Stimulated activated CD4-positive, alpha-beta T cell treated with anti-CD3 and anti-CD28 coated beads, Interleukin-4, amount 100 ng/mL, for 4 hours (primary cell): ENCODE measurements at places on chromosomes 4 and X.

- no peak for DNase-seq
Measured at GRCh38 chr4:3186609-3187008, 62.4 kb upstream of the MSANTD1 start.

- DNase-seq, result no peak
Measured at GRCh38 chrX:143788265-143788664, 67.7 kb upstream of the SPANXN2 start.

- no peak for DNase-seq
Measured at GRCh38 chr4:11568511-11568910, 139.8 kb upstream of the HS3ST1 start.

- DNase-seq, result no peak
Measured at GRCh38 chr4:179353786-179354185, 1911.5 kb upstream of the AGA start.

- DNase-seq, result no peak
Measured at GRCh38 chrX:4764888-4765287, 1051.4 kb upstream of the PRKX start.

GRCh38 chr4:74063859-74064258 lies 25.4 kb upstream of the CXCL3 start:
- DNase-seq, result no peak

DNA sequence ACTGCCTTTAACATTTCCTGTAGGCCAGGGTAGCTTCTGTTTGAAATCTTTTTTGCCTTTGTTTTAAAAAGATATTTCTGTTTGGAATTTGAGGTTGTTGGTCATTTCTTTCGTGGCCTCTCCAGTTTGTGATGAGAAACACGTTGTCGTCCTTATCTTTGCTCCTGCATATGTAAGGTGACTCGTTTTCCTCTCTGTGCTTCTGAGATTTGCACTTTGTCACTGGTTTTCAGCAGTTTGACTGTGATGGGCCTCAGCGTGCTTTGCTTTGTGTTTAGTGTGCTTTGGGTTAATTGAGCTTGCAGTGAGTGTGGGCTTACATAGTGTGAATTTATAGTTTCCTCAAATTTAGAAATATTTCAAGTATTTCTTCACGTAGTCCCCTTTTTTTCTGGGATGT lies 81.5 kb downstream of the FAM193A start:
- DNase-seq, result no peak

DNA sequence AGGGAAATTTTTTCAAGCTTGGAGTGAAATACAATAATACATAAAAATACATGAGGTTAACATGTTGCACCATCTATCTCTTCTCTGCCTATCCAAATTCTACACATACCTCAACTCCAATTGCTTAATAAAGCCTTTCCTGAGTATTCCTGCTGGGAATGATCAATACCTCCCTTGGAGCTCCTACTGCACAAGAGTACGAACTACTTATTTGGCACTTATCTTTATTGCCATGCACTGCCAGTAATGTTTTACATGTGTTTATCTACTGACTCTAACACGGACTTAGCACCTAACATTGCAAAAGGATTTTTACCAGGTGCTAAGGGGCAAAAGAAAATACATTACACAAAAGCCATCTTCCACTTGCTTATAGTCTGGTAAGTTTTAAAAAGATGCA lies 80.2 kb downstream of the ADGRA3 start:
- DNase-seq, result no peak

DNA sequence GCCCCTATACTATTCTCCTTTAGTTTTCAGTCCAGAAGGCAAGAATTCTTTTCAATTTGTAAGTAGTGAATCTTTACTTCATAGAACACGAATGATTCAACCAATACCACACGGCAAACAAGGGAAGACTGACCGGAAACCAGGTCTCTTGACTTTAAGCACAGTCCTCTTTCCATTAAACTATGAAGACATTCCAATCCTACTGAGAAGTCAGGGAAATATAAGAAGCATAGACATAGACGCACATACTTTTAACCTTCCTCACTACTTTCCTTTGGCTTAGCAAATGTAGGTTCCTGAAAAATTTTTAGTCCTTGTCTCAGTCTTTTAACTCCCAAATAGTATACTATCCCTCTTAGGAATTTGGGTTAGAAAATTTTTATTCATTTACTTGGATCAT lies 9.1 kb downstream of the CHRDL1 start:
- DNase-seq, result no peak

DNA sequence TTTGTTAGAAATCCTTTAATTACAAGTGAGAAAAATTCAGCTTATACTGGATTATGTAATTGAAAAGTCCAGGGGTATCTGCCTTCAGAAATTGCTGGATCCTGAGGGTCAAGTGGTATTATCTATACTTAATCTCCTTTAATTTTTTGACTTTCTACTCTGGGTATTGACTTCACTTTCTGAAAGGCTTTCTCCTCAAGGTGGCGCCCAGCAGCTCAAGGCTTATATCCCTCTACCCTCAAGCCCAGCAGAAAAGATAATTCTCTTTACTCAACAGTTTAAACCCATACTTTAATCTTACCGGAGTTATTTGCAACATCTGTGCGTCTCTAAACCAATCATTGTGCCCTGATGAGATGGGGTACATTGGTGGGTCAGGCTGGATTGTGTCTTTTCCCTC lies 129.5 kb downstream of the LARP7 start:
- DNase-seq, result no peak

DNA sequence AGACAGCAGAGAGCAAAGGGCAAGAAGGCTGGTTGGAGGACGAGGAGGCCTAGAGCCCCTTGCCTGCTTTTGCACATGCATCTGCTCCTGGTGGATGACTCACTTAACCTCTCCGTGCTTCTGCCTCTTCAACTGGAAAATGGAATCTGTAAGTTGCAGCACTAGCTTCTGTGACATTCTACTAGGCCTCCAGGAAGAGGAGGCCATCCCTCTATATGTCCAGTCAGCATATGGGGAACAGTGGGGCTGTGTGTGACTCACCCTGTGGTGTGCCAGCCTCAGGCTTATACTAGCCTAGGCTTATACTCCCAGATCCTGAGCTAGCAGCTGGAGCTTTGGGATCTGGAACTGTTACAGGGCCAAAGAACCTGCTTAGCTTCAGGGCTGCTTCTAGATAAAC lies 36.0 kb downstream of the RTL9 start:
- no peak for DNase-seq

DNA sequence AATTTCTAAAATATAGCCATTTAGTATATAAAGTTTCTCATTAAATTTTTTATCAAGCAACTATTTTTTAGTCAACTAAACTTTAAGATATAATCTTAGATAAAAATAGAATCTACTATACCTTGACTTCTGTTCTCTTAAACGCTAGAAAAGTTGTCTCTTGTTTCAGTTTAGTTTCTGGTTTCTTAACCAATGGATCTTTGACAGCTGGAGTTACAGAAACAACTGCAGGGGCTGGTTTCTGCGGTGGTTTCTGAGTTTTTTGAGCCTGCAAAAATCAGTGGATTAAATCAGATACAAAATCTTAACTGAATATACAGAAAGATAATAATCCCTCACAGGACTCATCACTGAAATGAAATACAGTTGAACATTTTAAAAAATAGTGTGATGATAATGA lies 21.9 kb downstream of the INTS12 start:
- DNase-seq, result no peak

GRCh38 chr4:44494810-44495701 lies 46.4 kb upstream of the KCTD8 start:
- no peak for DNase-seq

DNA sequence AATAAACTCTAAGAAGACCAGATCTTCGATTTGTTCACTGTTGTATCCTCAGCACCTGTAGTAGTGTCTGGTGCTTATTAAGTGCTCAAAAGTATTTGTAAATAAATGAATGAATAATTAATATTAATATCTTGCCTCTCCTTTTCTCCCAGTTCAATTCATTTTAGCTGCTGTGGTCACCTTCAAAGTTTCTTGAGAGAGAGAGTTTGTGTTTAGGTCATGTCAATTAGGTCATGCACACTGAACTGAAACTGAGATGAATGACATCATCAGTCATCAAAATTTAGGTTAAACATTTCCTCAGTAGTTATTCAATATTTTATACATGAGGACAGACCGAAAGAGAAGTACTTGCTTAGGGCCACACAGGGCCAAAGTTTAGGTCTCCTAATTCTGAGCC lies 73.5 kb downstream of the ANXA3 start:
- no peak for DNase-seq

GRCh38 chrX:155888139-155888538 lies 7.0 kb downstream of the VAMP7 start:
- DNase-seq, result no peak
